HuH-7.5 (cell line): ENCODE measurements at places on chromosomes 1 and 21.

DNA sequence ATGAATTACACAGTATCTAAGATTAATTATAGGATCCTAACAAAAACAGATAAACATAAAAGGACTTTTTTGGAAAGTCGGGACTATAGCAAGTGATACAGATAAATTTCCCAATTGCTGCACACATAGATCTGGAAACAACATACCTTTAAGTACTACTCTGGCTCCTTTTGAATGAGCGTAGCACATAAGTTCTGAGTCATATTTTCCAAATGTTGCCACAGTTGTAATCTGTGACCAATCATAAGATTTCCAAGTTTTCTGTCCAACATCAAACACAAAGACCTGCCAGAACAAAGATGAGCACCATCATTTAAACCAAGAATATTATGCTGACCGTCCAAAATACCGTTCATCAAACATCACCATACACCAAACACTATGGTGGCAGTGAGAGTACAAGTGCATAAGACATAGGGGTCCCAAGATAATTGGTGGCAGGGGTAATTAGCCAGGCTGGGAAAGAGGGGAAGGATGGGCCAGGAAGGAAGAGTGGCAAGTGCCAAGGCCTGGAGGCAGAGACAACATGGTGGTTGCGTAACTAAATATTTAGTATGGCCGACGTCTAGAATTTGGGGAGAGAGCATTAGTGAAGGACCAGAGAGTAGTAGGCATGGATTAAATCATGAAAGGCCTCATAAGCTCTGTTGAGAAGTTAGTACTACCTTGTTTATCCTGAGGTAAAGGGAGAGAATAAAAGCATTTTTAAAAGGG lies 3.6 kb downstream of the CTBS start:
- DNase-seq: no peak

GRCh38 chr21:25813917-25814316 lies 79.1 kb downstream of the GABPA start:
- DNase-seq: no peak

GRCh38 chr1:105137543-105138457 lies 1388.1 kb downstream of the AMY1C start:
- DNase-seq: no peak

DNA sequence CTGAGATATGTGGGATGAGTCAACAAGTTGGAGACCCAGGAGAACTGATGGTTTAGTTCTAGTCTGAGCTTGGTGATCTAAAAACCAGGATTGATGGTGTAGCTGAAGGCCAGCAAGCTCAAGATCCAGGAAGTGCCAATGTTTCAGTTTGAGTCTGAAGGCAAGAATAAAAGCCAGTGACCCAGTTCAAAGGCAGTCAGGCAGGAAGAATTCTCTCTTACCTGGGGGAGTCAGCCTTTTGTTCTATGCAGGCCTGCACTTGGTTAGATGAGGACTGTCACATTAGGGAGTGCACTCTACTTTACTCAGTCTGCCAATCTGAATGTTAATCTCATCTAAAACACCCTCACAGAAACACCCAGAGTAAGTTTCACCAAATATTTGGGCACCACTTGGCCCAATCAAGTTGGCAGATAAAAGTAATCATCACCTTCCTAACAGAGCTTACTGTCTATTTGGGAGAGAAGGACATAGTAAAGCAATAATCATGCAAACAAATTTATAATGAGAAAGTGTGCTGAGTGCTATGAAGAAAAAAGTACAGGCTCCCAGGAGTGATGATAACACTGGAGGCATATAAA lies 63.4 kb downstream of the TSEN15 start:
- no peak for DNase-seq

GRCh38 chr21:29121759-29122158 lies 8.7 kb upstream of the MAP3K7CL start:
- DNase-seq: no peak

DNA sequence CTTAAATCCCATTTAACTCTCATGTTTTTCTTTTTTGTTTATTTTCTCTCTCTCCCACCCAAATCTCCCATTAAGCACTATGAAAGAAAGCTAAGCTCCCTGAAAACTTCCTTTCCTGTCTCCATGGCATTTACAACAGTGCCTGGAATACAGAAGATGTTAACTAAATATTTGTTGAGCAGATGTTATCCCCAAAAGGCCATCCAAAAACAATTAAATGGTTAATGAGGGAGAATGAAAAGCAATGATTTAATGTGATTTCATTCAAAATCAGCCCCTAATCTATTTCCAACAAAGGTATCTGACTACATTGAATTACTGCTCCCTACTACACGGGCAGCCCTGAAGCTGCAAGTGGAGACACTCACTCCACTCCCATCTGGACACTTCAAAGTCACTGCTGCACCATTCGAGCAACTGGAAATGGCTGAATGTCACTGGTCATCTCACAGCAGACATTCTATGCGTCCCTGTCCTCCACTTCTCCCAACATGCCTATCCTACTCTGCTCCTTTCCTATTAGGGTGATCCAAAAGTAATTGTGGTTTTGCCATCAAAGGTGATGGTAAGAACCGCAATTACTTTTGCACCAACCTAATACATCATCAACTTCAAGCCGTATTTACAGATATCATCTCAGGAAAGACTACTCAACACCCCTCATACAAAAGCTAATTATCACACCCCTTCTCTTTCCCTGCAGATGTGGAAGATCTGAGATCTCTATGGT lies 7.5 kb downstream of the TP53BP2 start:
- DNase-seq: no peak

- DNase-seq: no peak
These were observed 3.0 kb downstream of the IGSF21 start for GRCh38 chr1:18110598-18110939.
